Myocyte (in vitro differentiated cells): ENCODE measurements at places on chromosomes 12 and 14. TPM values are rescaled to one million over a fixed set of nuclear protein-coding genes. Genes with fewer than 3 reads are reported as not detected.

- DNase-seq = peak; percentile 26
Measured at GRCh38 chr12:68240975-68241374, 12.4 kb downstream of the IL22 start.

- peak; percentile 61 for DNase-seq
Measured at GRCh38 chr14:61616524-61617185, 78.7 kb upstream of the HIF1A start.

DNA sequence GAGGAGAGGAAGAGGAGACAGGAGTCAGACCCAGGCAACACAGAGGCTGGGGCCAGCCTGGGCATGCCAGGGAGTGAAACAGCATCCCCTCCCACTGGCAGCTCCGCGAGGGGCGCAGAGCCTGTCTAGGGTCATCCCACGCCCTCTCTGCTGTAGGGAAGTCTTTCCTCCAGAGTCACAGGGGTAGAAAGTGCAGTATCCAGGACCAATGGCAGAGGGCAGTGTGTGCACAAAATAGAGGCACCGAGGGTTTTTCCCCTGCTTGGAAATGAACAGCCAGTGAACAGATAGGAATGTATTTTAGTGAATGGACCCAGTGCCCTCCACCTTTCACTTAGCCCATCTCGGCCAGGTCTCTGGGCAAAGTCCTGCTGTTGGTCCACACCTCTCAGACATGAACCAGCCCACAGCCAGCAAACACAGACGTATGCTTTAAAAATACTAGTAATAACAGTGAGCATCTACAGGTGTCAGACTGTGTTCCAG lies 9.4 kb upstream of the KRT74 start:
- DNase-seq = peak; percentile 70

DNA sequence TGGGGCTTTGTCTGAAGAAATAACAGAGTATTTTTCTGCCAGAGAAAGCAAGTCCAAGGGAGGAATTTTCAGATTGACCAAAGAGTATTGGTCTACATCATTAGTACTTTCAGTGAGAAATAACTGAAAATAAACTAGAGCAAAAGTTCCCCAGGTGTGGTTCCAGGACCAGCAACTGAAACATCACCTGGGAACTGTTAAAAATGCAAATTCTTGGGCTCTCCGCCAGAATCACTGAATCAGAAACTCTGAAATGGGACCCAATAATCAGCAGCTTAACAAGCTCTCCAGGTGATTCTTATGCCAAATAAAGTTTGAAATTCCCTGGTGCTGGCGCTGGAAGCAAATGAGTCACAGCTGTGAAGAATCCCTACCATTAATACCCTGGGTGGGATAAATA lies 52.1 kb downstream of the EIF2S3B start:
- no peak for DNase-seq

- no peak for DNase-seq
Measured at GRCh38 chr12:127340381-127340780, 926.6 kb upstream of the TMEM132C start.

- peak; percentile 62 for DNase-seq
Measured at GRCh38 chr14:100237735-100238418, 1.1 kb upstream of the YY1 start.

GRCh38 chr12:128930606-128931005 lies 77.3 kb downstream of the GLT1D1 start:
- DNase-seq = no peak

DNA sequence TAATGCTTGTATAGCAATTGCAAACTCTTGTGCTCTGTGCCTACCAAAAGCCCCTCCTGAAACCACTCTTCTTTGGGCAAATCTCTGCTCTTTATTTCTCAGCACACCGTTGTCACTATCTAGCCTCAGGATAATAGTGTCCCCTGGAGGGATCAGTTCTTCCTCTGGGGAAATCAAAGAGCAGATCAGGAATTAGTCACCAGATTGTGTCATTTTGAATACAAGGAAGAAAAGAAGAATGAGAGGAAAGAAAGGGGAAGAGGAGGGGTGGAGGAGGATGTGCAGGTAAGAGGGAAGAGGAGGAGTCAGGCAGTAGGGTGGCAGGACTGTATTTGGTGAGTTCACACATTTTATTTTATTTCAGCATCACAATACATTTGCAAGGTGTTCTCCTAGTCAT lies 256.4 kb downstream of the GRIN2B start:
- DNase-seq = no peak

GRCh38 chr12:25970916-25971653 lies 12.6 kb downstream of the RASSF8 start:
- DNase-seq = no peak

DNA sequence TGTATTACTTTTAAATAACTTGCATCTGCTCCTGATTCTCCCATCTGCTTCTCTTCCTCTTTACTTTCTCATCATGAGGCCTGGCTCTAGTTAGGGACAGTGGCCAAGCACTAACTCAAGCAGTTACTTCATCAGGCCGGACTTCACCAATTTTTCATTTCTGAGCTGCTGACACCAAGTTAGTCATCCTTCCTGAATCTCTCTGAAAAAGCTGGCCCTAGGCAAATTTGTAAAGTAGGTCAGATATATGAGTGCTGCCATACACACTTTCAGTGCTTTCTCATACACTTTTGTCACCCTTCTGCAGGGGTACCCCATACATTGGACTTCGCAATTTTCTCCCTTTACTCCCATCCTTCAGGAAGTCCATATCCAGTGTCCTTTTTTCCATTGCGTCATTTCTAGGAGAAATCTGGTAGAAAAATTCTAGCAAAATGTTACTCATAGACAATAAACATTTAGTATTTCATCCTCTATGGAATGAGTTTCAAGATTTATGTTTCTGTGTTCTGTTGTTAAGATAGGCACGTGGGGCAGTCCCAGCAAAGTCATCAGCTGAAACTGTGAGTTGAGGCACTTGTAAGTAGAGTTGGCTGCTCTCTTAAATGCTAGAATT lies 276.8 kb upstream of the TMPO start:
- DNase-seq = no peak

DNA sequence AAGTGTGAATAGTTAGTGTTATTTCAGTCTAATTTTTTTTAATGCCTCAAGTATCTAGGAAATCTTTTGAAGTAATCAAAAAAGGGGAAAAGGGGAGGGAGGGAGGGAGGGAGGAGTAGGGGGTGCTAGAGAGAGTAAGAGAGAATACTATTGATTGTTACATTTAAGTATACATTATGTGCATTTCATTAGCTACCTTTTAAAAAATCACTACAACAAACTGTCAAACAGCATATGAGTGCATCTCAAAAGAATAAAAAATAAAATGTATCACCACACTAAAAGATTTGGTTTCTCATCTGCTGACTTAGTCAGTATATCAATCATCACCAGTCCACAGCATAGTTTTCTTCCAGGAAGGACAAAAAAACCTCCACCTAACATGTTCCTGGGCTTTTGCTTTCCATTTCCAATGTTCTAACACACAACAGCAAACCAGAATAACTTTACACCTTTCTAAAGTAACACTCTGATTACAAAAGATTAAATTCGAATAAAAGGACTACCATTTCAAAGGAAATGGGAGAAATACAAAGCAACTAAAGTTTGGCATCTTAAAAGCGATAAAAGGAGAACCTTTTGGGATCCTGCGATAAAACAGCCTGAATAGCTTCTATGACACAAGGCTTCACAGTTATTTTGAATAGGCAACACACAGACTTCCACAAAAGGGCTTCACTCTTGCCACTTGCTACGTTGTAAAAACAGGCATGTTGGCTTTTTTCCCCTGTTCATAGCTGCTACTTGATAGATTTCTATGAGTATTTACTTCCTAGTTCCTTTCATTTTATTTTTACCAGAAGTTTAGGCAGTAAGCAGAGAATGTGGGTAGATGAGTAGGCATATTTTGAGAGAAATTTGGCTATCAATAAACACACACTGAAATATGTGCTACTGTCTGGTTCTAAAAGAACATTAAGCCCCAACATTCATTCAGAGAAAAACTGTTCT lies 160.9 kb downstream of the EPS8 start:
- peak; percentile 52 for DNase-seq

DNA sequence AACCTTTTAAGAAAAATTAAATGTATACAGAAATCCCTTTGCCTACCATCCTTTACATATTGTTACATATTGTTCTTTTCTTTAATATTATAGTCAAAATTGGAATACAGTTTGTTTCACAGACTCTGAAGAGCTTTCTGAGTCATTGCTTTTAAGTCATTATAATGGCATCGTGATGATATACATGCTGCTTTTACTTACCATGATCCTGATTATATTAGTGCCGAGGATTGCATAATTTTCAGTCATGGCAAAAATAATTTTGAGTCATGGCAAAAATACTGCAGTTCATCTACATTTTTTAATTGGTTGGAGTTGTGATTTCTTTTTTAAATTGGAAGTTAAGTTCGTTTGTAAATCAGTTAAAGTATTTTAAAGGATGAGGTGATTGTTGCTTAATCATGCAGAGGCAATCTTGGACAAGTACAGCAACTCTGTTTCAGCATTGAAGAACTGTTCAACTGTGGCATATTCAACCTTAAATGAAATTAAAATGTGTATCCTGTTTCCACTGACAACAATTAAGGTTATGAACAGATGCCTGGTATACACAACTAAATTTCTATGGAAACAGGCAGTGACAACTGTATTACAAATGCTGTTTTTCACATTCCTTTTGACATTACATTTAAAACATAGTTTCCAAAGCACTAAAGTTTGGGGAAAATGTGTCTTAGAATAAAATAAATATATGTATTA lies 142.3 kb downstream of the PCNX1 start:
- DNase-seq = peak; percentile 18

- DNase-seq = no peak
Measured at GRCh38 chr12:96445691-96446583, 43.4 kb upstream of the CFAP54 start.

GRCh38 chr14:104893435-104894207 lies 28.6 kb downstream of the CEP170B start:
- no peak for DNase-seq

PAX9 gene
- 0.05 and 0.62 TPM in 2 replicates for total RNA-seq

LRRC9 gene
- total RNA-seq = 0.08 TPM in 1 of 2 replicates, not detected in the other

GLT8D2 gene
- 17.6 and 17.9 TPM in 2 replicates for total RNA-seq

HVCN1 gene
- total RNA-seq = 3.2 and 3.9 TPM in 2 replicates

ETFBKMT gene
- total RNA-seq = 2.8 and 4.8 TPM in 2 replicates

NAB2 gene
- total RNA-seq = 50.6 and 76.7 TPM in 2 replicates

CCNT1 gene
- 35.1 and 37.5 TPM in 2 replicates for total RNA-seq

CFAP73 gene
- not detected in 2 replicates for total RNA-seq
